ENCODE measurements at places on chromosomes 13 and 19. TPM values are rescaled to one million over a fixed set of nuclear protein-coding genes. Genes with fewer than 3 reads are reported as not detected.

The RASGRP4 gene
- total RNA-seq, result 3.0 TPM

DNA sequence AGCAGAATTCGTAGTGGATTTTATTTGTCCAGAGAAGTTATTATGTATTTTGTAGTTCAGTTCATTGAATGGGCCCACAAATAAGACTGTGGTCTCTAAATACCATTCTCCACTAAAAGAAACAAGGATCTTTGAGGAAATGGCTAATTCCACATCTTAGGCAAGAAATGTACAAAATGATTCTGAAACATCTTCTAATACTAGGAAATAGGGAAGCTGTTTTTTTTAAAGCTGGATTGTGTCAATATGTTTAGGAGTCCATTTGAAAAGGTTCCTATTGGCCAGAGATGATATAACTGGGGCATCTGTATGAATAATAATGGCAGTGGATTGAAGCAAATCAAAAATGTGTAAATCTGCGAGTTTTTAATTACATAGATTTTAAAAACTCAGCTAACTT lies 88.5 kb upstream of the SIAH3 start:
- DNase-seq, result no peak

GRCh38 chr19:55552206-55552605 lies 6.9 kb upstream of the SBK3 start:
- no peak for DNase-seq

- no peak for DNase-seq
Measured at GRCh38 chr19:6693056-6693471, 23.1 kb upstream of the TNFSF14 start.

GRCh38 chr13:33543089-33543459 lies 257.5 kb upstream of the STARD13 start:
- no peak for DNase-seq

The SRRM5 gene
- 1.1 TPM for total RNA-seq

DNA sequence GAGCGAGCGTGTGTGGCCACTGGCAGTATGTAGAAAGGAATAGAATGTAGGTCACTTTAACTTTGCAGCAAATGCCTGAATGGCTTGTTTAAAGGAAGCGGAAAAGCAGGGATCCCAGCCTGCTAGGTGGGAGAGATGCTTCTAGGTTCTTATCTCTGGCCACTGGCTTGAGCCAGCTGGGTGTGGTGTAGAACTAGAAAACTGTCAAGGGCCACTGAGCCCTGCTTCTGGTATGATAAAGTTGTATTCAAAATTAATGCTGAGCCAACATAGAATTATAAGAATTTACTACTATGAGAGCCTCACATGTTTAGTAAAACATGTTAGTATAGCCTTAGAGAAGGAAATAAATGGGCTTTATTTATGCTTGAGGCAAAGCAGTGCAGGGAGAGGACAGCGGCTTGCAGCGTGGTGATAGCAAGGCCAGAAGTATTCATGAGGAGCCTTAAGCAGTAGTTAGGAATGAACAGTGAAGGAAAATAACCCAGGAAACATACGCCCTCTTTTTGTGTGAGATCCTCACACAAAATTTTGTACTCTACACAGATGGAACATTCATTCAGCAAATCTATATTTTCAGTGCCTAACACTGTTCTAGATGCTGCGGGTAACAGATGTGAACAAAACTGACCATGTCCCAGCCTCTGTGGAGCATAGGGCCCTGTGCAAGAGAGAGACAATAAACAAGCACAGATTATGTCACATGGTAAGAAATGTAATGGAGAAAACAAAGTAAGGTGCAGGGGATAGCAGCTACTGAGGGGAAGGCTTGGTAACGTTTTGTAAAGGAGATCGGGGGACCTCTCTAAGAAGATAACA lies 863.2 kb downstream of the DIAPH3 start:
- no peak for DNase-seq

- no peak for DNase-seq
Measured at GRCh38 chr13:79703772-79704171, 222.8 kb downstream of the NDFIP2 start.

The CBLC gene
- total RNA-seq, result not detected

The SERPINE3 gene
- total RNA-seq, result not detected

DNA sequence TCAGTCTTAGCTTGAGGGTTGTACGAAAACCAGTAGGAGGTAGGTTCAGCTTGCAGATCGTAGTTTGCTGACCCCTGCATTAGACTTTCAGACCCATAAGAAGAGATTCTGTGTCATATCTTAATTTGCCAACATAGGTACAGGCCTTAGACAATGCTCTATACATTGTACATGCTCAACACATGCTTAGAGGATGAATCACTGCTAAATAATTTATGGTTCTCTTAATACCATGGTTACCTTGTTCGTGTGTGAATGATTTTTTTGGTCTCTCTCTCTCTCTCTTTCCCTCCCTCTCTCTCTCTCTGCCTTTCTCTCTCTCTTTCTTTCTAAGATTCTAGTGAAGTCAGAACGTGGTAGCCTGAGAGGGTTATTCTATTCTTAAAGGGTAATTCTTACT lies 112.2 kb downstream of the FGF14 start:
- DNase-seq, result no peak

GRCh38 chr13:57311009-57311586 lies 144.1 kb downstream of the PRR20E start:
- no peak for DNase-seq

The SHD gene
- not detected for total RNA-seq

DNA sequence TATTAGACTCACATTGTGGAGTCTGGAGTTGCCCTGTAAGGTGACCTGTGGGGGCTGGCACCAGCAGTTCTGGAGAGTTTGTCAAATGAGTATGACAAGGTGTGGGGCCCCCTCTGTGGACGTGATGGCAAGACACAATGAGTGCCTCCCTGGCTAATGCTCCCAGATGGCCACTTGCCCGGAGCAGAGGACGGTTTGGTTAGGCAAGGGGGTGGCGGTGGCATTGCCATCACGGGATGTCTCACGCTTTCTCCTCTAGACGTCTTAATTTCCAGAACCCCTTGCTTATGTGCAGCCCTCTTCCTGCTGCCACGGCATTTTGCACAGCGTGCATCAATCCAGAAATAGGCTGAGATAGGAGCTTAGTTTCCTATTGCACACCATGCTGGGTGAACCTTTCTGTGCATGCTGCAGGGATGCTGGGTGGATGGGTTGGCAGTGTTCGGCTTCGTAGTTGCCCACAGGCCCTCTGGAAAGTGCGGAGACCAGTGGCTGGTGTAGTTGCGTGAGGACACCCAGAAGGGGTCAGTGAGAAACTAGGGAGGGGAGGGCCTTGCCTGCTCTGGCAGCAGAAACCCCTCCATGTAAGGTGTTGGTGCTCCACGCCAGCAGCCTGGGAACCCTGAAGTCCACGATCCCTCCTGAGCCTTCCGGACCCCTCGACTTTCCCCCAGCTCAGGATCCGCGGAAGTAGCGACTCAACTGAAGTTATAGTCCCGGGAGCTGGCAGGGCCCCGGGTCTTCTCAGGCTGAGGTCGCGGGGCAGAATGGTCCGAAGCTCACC lies 18.1 kb upstream of the LRP3 start:
- DNase-seq, result no peak
